Right atrium auricular region (tissue), 2 donors: ENCODE measurements at places on chromosomes 5 and 9. TPM values are rescaled to one million over a fixed set of nuclear protein-coding genes. Genes with fewer than 3 reads are reported as not detected.

Gene C5
- 0.82 TPM for total RNA-seq

Gene OBP2B
- not detected for total RNA-seq

Gene RMRP
- total RNA-seq: 431 TPM

DNA sequence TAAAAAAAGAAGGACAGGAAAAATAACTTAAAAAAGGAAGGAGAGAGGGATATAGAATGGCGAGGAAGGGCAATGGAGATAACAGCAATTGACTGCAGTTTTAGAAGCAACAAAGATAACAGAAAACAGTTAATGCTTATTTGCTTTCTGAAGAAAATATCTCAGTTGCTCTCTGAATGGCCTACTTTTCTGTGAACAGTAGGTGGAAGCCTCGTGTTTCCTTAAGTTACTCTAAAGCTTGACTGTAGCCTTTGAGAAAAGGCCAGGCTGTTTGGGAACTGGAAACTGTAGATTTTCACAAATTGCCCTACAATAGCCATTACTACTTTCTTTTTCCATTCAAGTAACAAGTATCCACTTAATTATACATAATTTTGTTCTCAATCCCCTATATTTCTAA, 404.5 kb downstream of the YTHDC2 start:
- no peaks in the 10 kb centered on the region for H3K36me3 ChIP-seq
- no peak overlapping the region for H3K4me3 ChIP-seq
- DNase-seq: no peak
- no peaks in the 10 kb centered on the region for H3K27me3 ChIP-seq
- no peak overlapping the region for H3K27ac ChIP-seq
- no peaks in the 10 kb centered on the region for H3K4me1 ChIP-seq

GRCh38 chr9:20292002-20292401, 330.3 kb downstream of the MLLT3 start:
- no peak overlapping the region for H3K27ac ChIP-seq
- no peaks in the 10 kb centered on the region for H3K36me3 ChIP-seq
- no peak overlapping the region for H3K4me3 ChIP-seq
- DNase-seq: no peak
